ENCODE measurements at places on chromosomes 1 and 21.

DNA sequence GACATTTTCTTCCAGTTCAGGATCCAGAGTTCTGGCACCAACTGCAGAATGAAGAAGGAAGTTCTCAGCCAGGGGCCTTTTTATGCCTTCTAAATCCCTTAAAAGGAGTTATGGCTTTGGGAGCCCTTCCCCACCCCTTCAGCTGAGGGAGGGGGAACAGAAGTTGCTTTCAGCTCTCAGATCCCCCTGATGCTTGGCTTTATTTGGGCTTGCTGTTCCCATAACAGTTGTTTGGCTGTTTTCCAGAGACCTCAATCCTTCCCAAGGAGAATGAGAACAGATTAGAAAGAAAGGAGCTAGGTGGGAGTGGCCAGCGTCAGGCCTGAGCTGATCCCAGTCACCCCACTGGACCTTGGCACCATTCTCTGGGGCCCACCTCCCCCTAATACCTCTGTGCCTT, at the start of gene RPE65:
TSS of gene RPE65 (minus strand) at position 54 of the 400 bp plus-strand sequence. CDS start at position 5, 49 bp downstream.
- DNase-seq, result no peak

DNA sequence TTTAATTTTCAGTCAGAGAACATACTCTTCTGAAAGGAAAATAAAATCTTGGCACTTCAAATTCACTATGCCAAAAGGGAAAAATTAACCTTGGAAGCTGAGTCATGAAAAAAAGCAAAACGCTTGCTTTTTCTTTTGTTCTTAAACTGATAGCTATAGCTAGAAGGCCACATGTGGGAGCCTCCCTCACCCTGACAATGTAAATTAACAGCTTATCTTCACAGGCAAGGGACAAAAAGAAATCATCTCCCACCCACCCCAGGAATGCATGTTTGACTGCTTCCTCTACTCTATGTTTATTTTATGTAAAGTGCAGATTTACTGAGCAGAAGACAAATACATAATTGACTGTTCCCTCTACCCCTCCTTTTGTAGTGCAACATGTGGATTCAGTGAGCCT, 38.0 kb downstream of the EBNA1BP2 start:
- no peak for DNase-seq

DNA sequence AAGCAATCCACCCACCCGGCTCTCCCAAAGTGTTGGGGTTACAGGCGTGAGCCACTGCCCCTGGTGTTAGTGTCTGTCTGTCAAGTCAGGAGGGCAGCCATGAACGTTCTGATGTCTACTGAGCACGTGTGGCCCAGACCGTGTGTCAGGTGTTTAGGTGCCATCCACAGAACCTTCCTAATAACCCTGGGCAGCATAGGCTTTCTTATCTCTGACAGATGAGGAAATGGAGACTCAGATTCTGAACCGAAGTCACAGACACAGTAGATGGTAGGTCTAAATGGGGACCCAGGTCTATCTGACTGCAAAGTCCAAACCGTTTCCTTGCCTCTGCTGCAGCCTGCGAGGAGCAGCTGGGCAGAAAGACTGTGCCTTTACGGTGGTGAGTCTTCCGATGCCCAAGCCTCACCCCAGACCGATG, 622 bp upstream of the IL6R start:
- no peak for DNase-seq

DNA sequence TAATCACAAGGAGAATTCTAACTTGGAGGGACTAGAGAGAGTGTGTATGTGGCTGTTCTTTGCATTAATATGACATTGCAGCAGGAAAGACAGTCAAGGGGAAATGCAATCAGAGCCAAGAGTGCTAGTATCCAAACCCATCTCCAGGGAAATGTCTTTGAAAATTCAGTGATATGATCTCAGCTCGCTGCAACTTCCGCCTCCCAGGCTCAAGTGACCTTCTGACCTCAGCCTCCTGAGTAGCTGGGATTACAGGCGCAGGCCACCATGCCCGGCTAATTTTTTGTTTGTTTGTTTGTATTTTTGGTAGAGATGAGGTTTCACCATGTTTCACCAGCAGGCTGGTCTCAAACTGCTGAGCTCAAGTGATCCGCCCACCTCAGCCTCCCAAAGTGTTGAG, 16.3 kb downstream of the VASH2 start:
- DNase-seq, result no peak

DNA sequence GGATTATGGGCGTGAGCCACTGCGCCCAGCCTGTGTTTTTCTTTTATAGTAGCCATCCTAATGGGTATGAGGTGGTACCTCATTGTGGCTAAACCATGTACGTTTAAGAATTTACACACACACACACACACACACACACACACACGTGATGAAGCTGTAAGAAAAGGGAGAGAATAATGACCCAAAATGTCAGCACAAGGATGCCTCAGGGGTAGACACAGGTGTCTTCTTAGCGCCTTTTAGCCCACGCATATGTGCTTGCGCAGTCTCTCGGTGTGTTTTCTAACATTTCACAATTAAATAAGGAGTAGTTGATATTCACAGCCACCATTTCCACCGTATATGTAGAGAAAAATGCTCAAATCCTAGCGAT, 782 bp upstream of the PFKL start:
- DNase-seq, result peak; percentile 34

GRCh38 chr1:13535227-13535626, 21.4 kb upstream of the LRRC38 start:
- no peak for DNase-seq

DNA sequence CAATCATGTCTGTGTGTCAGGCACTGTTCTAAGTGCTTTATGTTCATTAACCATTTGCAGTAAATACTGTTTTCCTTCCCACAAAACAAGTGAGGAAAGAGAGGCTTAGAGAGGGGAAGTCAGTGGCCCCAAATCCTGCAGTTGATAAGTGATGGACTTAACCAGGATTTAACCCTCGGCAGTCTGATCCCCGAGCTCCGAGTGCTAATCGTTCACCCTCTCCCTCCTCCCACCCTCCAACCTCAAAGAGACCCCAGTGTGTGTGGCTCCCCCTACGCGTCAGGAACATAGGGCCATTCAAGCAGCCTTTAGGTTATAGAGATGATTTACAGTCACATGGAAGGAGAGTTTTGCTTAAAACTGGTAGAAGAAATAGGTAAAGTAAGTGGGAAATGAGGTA, 47.2 kb downstream of the SCCPDH start:
- no peak for DNase-seq

DNA sequence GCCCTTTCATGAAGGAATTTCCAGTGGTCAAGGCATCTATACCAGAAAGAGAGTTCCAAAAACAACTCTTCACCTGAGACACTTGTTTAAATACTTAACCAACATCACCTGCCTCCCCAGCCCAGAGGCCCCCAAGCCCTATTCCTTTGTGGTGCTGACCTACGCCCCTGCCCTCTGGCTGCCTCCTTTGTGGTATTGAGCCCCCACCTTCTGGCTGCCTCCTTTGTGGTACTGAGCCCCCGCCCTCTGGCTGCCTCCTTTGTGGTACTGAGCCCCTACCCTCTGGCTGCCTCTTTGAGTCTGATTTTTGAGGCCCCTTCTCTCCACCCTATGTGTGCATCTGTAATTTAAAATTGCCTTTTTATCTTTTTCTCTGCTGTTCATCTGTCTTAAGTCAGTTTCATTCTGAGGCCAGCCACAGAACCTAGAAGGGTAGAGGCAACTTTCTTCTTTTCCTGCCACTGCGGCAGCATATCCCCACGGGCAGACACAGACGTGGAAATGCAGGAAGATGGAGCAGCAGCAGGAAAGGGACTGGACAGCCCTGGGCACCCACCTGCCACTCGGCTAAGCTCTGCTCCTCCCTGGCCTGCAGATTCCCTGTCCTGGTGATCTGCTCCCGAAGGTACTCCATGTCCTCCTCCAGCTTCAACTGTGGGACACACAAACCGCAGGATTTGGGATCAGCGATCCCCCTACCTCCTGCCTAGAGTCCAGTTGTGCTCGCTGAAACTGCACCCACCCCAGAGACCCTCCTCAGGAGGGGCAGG, 3.2 kb downstream of the TRIM17 start:
- DNase-seq, result no peak

All from erythroblast (primary cell).